ENCODE measurements at places on chromosomes 4 and X. TPM values are rescaled to one million over a fixed set of nuclear protein-coding genes. Genes with fewer than 3 reads are reported as not detected.

DNA sequence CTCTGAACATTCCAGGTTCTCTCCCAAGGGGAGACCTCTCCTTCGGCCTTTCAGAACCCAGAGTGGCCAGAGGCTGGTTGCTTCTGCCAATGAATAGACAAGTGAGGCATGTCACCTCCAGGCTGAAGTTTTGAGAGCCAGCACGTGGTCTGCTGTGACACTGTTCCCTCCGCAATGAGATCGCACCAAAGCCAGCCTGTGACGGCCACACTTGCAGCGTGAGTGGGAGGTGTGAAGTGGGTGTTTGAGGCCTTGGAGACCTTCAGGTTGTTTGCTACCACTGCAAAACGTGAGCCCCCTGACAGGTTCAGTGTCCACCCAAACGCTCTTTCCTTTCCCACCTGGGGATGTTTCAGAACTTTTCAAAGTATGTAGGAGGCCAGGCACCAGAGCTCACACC lies 81.0 kb downstream of the WFS1 start:
- no peak for DNase-seq
- H3K4me1 ChIP-seq: no peaks in the 10 kb centered on the region
- no peak overlapping the region for H3K27ac ChIP-seq
- H3K27me3 ChIP-seq: no peaks in the 10 kb centered on the region
- no peak overlapping the region for H3K4me3 ChIP-seq

GRCh38 chr4:101175896-101176676 lies 171.2 kb downstream of the PPP3CA start:
- no peak overlapping the region for H3K4me3 ChIP-seq
- peak; percentile 58 for DNase-seq
- peaks cover 23% of the 10 kb centered on the region for H3K4me1 ChIP-seq
- no peaks in the 10 kb centered on the region for H3K36me3 ChIP-seq
- no peak overlapping the region for H3K27ac ChIP-seq

DNA sequence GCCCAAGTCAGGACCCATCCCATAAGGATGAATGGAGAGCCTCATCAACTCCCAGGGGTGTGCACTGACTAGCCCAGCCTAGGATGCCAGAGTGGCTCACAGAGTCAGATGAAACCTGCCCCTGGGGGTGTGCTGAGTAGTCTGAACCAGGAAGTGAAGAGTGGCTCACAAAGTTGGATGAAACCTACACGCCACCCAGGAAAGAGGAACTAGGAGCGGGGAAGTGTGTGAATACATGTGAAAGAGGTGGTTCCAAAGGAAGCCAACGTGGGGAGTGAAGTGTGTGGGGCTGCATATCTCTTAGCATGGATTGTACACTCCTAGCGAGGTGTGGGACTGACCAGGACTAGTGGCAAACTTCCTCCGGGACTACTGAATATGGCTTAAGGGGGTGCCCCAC lies 902.1 kb upstream of the NDST4 start:
- peaks cover 32% of the 10 kb centered on the region for H3K36me3 ChIP-seq
- DNase-seq: no peak
- no peaks in the 10 kb centered on the region for H3K4me1 ChIP-seq
- no peak overlapping the region for H3K4me3 ChIP-seq
- no peaks in the 10 kb centered on the region for H3K27me3 ChIP-seq

NLGN3 gene
- total RNA-seq: 15.3 TPM

TMPRSS11B gene
- not detected for total RNA-seq

DNA sequence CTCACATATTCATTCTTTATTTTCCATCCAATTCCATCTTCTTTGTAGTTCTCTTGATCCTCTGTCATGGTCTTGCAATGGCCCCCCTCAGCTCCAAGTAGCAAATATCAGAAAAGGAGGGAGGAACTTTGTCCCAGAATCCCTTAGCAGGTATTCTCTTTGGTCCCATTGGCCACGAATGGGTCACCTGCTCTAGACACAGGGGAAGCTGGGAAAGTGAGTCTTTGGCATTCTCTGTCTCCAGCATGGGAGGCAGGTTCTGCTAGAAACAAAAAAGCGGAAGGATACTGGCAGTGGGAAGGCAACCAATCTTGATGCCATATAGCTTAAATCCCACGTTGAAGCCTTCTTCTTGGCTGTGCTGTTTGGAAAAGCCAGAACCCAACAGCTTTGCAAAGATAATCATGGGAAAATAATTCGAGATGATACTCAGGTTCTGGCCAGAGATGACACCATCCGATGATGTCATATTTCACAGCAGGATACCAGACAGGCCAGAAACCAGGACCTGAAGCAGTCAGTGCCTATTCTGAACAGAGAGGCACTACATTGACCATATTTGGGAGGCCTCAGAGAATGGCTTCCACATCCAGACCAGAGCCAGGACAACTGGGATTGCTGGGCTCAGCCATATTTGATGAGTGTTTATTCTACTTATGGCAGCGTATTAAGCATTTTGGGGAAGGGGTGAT lies 110.4 kb upstream of the ATXN3L start:
- no peak for DNase-seq
- H3K27me3 ChIP-seq: no peaks in the 10 kb centered on the region
- H3K36me3 ChIP-seq: no peaks in the 10 kb centered on the region
- H3K27ac ChIP-seq: no peak overlapping the region
- H3K4me3 ChIP-seq: no peak overlapping the region
- H3K4me1 ChIP-seq: no peaks in the 10 kb centered on the region

GRCh38 chr4:62709618-62710252 lies 1509.6 kb downstream of the ADGRL3 start:
- no peaks in the 10 kb centered on the region for H3K27me3 ChIP-seq
- no peaks in the 10 kb centered on the region for H3K4me1 ChIP-seq
- H3K27ac ChIP-seq: no peak overlapping the region

- no peaks in the 10 kb centered on the region for H3K27me3 ChIP-seq
- H3K36me3 ChIP-seq: no peaks in the 10 kb centered on the region
- peaks cover 10% of the 10 kb centered on the region for H3K4me1 ChIP-seq
Measured at GRCh38 chr4:153905231-153905630, 116.3 kb upstream of the SFRP2 start.

DNA sequence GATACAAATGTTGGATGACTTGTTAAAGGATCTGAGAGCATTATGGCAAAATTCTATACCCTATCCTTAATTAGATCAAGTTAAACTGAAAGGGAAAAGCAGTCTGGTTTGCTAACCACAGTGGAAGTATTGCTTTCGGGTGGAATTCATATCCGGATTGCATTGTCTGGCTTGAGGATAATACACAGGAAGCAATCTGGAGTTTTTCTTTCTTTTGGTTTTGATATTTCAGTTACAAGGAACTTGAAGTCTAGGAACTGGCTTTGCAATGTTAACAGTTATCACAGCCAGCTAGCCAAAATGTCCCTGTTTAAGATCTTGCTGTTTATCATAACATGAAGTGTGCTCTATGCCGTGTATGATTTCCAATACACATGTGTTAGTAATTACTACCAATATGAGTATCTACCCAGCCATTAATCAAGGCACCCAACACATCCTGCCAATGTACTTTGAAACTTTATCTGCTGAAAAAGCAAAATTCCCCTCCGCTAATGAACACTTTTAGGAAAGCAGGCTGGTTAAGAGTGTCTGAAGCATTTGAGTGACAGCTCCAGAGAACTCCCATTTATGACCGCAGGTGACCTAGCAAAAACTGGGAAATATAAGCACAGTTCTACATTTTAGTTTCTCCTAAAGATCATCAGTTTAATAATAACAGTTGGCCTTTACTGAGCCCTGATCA lies 146.4 kb downstream of the PALLD start:
- DNase-seq: no peak
- H3K27ac ChIP-seq: no peak overlapping the region
- H3K36me3 ChIP-seq: no peaks in the 10 kb centered on the region
- no peak overlapping the region for H3K4me3 ChIP-seq

DNA sequence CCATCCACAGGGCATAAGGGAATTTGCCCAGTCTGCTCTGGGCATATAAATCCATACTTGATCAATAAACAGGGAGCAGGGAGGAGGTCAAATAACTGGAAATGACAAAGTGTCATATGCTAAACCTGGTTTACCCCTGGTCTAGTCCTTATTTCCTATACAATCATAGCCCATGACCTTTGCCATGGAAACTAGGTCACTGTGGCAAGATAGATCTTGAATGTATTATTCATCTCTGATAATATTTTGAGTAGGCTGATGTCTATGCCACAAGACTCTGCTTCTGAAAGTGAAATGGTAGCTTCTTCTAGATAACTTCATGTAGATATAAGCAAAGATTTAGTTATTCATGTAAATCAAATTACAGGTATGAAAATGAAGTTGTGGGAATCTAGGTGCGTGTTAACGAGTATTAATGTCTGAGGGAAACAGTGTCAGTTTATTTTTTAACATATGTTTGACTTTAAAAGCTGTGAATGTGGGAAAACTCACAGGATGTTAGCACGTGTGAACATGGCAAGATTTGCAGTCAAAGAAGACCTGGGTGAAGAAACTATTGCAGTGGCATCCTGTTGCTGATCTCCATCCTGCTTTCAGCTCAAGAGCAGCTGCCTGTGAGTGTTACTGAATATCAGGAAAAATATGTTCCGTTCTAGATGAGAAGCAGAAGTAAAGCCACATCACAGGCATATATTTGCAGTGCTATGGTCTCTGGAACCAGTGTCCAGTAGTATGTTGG lies 81.8 kb upstream of the NDP start:
- H3K4me1 ChIP-seq: no peaks in the 10 kb centered on the region
- H3K27me3 ChIP-seq: no peaks in the 10 kb centered on the region
- H3K36me3 ChIP-seq: no peaks in the 10 kb centered on the region
- H3K4me3 ChIP-seq: no peak overlapping the region
- H3K27ac ChIP-seq: no peak overlapping the region

DNA sequence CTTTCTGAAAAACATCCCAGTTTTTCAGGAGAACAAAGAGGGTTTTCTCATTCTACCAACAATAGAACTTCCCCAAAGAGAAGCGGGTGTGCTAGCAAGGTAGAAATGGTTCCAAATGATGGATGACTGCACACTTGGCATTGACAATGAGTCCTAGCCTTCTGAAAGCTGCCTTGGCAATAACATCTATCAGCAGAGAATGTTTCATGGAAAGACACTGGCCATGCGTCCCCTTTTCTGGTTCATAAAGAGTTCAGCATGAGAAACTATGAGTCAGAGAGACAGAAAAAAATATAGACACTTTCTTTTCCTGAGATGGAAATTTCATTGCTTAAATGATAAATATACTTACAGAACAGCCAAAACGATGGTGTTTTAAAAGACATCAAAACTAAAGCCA lies 236.9 kb upstream of the PRKX start:
- no peaks in the 10 kb centered on the region for H3K36me3 ChIP-seq
- DNase-seq: no peak
- no peak overlapping the region for H3K27ac ChIP-seq

DNA sequence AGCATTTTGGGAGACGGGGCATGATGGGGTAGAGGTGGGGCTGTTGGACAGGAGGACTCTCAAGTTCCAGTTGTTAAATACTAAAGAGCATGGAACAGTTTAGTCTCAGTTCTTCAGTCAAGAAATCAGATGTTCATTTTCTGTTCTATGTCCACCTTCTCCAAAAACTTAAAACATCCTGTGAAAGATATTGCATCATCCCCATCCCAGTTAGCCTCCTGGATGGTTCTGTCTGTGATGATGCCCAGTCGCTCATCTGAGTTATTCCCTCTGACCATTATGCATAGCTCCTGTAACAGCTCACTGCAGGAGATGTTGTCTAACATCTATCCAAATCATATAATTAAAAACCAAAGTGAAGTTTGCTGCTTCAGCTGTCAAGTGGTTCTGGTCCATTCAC lies 32.1 kb upstream of the SCML1 start:
- no peak overlapping the region for H3K4me3 ChIP-seq
- no peak overlapping the region for H3K27ac ChIP-seq
- H3K36me3 ChIP-seq: no peaks in the 10 kb centered on the region
- no peaks in the 10 kb centered on the region for H3K4me1 ChIP-seq
- H3K27me3 ChIP-seq: no peaks in the 10 kb centered on the region

PWWP3B gene
- total RNA-seq: 1.1 TPM
